ENCODE measurements at places on chromosomes 3 and 15.
A peak's percentile ranks its signal among the peaks of the same experiment; 100 is the strongest.

DNA sequence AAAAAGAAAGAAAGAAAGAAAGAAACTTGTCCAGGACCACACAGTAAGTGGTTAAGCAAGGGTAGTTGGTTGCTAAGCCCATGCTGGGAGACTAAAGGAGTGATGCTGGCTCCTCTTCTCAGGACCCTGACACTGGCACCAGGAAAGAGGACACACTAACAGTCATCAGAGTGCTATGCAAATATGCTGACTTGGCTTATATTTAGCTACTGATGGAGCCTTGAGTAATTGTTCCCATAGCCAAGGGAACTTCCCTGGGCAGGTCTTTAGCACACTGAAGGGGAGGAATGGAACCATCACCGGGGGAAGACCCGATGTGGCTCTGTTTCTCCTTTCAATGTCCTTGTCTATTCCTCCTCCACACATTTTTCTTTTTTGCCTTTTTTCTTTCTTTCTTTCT lies 6.2 kb downstream of the TMEM40 start:
- DNase-seq = no peak

DNA sequence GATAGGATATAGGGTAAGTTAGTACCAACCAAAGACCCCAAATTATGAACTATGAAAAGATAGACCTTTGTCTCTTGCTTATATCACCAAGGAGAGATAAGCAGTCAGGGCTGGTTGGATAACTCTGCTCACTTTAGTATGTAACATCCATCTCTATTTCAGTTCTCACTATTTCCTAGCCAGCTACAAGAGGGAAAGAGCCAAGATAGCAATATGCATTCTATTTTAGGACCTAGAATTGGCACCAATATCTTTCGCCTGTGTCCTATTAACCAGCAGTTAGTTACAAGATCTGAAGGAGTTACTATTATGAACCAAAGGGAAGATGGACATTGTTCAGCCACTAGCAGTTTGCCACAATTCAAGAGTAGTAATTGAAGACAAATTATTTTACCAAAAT lies 457.5 kb downstream of the NSUN3 start:
- DNase-seq = no peak

DNA sequence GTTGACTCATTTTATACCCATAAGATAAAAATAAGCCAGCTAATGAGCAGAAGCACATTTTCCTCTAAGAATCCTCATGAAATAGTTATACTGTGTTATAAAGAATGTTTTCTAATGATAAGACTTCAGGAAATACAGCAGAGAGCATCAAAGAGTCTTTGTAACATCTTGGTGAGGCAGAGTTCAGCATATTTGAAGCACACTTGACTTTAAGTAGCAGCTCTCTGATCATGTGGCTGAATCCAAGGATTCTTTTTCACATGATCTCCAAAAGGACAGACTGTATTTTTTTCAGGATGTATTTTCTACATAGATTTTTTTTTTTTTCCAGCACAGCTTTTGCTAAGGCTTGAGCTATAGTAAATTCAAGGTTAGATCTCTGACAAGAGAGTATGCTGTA lies 195.1 kb downstream of the SI start:
- no peak for DNase-seq

- no peak for DNase-seq
Observed at GRCh38 chr3:168722091-168722490, 626.4 kb upstream of the GOLIM4 start.

DNA sequence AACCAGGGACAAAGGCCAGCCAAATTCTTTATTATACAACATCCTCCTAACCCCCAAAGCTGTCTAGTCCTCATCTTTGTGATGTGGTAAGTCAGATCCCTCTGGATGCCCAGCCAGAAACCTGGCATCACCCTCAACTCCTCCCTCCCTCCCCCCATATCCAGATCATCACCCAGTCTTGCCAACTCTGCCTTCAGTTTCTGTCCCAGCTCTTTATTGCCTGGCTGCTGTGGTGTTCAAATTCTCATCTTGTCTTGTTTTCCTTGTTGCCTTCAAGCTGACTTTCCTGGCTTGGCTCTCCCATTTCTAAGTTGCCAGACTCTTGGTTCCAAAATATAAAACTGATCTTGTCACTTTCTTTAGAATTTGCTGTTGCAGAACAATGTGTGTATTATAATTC lies 28.6 kb downstream of the MAP2K1 start:
- DNase-seq = no peak

- no peak for DNase-seq
Observed at GRCh38 chr3:27792869-27793268, 70.7 kb upstream of the EOMES start.

GRCh38 chr3:186413615-186414415 lies 51.8 kb upstream of the DGKG start:
- DNase-seq = peak; percentile 30

DNA sequence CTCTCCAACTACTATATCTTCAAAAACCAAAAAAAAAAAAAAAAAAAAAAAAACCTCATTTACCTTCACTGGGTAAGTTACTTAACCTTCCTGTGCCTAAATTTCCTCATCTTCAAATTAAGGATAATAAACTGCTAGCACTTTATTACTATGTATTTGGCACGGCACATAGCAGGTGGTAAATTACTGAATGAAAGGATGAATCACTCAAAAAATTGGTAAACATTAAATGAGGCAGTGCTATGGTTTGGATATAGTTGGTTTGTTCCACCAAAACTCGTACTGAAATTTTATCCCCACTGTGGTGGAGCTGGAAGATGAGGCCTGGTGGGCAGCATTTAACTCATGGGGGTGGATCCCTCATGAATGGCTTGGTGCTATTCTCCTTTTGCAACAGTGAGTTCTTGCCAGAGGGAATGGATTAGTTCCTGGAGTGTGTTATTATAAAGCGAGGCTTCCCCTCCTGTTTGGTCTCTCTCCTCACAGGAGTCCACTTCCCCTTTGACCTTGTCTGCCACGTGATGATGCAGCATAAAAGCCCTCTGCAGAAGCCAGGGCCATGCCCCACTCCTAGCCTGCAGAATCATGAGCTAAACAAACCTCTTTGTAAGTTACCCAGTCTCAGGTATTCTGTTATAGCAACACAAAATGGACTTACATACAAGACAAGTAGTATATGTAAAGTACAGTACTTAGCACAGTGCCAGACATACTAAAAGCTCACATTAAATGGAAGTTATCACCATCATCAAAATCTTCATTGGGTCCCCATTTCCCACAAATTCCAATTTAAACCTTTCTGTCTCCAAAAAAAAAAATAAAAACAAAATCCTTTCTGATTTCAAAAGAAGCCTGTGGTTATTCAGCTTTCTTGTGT lies 20.6 kb downstream of the DCUN1D1 start:
- peak; percentile 46 for DNase-seq

DNA sequence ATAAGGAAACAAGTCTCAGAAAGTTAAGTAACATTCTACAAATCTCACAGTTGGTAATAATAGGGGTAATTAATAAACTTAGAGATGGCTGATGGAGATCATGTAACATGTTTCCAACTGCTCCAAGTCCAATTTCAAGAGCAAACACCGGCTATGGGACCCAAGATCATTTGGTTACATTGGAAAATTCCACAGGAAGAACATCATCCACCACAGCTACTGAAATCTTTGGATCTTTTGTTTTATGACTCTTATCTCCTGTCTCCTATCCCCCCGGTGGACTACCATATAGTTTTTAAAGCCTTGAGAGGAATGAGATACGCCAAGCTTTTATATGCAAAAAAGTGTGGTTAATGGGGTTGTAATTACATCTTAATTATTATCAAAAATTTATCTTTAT lies 216.1 kb downstream of the WNT5A start:
- no peak for DNase-seq

DNA sequence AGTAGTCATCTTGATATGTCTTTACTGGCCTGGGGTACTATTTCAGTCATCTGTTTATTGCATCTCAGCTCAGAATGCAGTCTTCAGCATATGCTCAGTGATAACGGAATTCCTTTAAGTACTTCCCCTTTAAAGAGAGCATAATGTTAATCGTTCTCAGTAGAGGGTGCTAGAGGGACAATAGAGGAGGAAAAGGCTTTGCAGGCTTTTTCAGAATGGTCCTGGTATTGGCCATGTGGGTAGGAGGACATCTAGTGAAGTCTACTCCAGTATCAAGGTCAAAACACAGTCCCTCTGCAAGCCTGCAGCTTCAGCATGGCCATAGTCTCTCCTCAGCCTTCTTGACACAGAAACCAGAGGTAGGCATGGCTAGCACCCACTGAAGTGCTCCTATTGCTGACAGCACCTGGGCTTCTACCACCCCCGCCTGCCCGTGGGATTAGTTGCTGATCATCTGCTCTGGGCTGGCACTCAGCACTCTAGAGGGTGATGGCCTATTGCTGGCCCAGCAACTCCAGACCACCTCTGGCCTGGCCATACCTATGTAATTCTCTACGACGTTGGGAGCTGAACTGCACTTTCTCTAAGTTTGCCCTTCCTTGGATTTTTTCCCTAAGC lies 65.4 kb downstream of the KCNH8 start:
- DNase-seq = peak; percentile 86

- no peak for DNase-seq
Observed at GRCh38 chr3:27044931-27045481, 324.2 kb downstream of the NEK10 start.

DNA sequence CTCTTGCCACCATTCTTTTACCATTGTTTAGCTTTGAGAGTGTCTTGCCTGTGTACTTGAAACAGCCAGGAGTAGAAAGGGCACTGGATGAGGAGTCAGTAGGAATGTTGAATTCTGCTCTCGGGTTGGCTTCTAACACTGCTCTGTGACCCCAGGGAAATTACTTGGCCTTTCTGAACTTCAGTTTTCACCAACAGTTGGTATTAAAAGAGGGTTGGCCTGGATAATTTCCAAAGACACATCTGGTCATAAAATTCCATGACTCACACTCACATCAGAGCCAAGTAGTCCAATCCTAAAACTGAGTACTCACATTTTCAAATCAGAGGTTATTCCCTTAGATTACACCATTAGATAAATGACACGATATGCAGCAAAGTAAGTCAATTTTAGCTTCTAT lies 141.6 kb downstream of the ECT2 start:
- no peak for DNase-seq

GRCh38 chr3:145939431-145939830 lies 221.6 kb downstream of the PLOD2 start:
- no peak for DNase-seq

DNA sequence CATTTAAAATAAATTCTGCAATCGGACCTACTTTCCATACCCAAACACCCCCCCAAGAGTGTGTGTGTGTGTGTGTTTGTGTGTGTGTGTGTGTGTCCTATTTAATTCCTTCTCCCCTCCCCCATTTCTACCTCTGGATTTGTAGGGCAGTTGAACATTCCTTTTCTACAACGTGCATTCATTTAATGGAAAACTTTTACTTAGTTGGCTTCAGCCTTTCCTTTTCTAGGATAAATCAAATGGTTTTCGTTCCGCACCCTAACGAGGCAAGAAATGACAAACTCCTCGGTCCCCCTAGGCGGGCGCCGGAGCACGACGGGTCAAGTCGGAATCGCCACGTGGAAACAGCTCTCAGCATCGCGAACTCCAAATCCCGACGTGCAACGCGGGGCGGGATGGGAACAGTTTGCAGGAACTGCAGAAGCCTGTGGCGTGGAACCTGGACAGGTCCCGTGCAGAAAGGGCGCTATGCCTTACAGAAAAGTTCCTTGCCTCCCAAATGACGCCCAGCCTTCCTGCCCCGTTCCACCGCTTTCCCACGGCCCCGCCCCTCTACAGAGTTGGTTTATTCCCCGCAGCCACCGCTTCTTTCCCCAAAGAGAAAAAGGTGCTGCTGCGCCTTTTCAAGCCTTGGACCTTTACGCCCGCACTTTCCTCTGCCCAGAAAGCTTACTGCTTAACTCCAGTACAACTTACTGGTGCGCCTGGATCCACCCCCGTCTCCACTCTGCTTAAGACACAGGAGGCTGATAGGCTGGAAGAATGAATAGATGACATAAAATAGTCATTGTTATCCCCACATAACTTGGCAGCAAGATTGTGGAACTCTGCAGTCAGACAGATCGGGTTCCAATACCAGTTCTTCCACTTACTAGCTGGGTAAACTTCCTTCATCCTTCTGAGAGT lies 1.1 kb upstream of the EIF2B5 start:
- DNase-seq = peak; percentile 94

DNA sequence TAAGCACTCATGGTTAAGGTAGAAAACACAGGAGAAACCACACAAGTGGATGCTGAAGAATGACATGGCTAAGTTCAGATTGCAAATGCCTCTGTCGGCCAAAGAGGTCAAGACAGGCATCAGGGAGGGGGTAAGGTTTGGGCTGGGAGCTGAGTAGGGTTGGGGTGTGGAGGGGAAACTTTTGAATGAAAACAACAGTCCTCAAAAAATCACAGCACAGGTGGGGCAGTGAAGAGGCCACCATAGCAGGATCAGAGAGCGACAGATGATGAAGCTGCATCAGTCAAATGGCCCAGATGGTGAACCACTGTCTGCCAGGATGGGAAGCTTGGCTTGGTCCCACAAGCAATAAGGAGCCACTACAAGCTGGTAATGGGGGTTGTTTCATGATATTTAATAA lies 74.9 kb downstream of the ADCY5 start:
- no peak for DNase-seq

- no peak for DNase-seq
Observed at GRCh38 chr15:71082803-71083202, 32.5 kb upstream of the THSD4 start.

All from hematopoietic multipotent progenitor cell treated with erythropoietin and hydrocortisone succinate and interleukin-3 and kit ligand, for 4 days (in vitro differentiated cells).